ENCODE measurements at places on chromosomes 7 and 10.
A peak's percentile ranks its signal among the peaks of the same experiment; 100 is the strongest.

DNA sequence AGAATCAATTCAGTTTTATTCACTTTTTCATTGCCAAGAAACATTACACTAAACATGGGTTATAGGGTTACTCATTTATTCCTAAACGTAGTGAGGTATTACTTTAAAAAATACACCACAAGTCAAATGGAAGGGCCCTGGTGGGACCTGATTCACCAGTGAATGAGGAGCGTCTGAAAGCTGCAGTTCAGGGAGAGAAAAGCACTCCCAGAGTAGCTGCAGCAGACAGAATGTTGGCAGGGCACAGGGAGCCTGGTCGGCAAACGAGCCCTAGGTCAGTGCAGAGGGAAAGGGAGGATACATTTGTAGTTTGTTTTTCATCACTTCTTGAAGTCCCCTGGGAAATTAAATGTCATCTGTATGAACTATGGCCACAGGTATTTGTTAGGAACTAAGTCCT lies 361.7 kb upstream of the ETV1 start:
- no peak for DNase-seq

- peak; percentile 31 for DNase-seq
Observed at GRCh38 chr10:110354322-110354766, 49.6 kb upstream of the SMNDC1 start.

DNA sequence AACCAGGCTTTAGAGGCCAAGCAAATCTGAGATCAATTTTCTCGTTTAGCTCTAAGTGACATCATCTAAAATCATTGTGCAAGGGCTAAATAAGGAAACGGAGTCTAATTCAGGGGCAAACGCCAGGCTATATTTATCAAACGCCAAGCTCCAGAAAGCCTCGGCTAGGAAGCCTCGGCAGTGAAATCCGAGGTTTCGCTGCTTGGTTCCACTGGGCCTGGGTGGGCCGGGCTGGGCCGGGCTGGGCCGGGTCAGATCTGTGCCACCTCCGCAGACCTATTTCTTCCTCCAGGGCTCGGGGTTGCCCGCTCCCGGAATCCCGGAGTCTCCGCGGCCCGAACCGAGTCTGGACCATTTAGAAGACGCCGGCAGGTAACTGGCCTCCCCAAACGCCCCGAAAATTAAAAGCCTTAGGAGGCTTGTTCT lies 459 bp upstream of the FEZF1 start:
- DNase-seq = no peak

DNA sequence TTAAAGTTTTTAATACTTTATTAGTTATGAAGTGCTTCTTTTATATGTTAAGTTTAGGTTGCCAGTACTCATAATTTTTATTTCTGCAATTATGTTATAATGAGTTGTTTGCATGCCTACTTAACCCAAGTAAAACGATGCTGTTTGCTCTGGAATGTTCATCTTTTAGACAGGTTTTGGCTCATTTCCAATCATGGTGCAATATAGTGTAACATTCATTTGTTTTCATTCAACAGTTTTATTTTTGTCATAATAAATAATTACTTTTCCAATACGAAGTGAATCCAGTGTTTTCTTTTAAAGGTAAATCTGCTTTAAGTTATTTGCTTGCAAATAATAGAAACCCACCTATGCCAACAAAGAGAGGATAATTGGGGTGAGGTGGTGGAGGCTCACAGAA lies 22.1 kb downstream of the ARL5B start:
- DNase-seq = no peak

DNA sequence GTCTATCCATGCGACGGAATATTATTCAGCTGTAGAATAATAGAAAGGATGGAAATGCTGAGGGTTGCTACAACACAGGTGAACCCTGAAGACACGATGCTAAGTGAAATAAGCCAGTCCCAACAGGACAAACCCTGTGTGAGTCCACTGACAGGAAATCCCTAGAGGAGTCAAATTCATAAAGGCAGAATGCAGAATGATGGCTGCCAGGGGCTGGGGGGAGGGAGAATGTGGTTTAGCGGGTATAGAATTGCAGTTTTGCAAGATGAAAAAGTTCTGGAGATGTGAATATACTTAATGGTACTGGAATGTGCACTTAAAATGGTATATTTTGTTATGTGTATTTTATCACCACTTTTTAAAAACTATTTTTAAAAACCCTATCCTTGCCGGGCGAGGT lies 36.9 kb upstream of the DOCK1 start:
- DNase-seq = no peak

DNA sequence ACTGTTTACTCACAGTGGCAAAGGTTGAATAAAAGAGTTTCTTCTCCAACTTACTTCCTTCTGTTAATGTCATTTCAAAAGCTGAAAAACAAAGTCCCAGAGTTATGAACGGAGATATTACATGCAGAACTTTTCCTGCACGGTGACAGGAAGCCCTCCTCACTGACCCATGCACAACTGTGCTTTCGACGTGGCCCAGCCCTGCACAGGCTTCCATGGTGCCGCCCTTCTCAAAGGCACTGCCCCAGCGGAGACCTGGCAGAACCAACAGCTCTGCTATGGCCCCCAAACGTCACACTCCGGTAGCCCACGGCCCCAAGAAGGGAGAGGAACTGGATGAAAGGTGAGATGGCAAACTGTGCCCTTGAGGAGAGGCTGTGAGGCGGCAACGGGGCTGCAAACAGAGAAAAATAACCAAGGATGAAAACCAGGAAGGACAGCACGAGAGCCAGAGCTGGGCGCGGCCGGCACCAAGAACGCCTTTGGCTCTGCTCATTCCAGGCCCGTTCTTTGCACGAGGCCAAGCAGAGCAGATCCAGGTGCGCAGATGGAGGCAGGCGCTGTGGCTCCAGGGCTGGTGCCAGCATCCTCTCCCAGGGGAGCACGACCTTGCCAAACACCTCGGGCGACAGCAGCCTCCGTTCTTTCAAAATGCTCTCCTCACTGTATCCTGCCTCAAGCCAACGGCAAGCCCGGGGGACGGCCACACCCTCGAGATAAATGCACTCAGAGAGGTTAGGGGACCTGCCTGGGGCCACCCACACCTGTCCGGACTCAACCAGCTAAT lies 7.0 kb upstream of the FUOM start:
- DNase-seq = no peak

DNA sequence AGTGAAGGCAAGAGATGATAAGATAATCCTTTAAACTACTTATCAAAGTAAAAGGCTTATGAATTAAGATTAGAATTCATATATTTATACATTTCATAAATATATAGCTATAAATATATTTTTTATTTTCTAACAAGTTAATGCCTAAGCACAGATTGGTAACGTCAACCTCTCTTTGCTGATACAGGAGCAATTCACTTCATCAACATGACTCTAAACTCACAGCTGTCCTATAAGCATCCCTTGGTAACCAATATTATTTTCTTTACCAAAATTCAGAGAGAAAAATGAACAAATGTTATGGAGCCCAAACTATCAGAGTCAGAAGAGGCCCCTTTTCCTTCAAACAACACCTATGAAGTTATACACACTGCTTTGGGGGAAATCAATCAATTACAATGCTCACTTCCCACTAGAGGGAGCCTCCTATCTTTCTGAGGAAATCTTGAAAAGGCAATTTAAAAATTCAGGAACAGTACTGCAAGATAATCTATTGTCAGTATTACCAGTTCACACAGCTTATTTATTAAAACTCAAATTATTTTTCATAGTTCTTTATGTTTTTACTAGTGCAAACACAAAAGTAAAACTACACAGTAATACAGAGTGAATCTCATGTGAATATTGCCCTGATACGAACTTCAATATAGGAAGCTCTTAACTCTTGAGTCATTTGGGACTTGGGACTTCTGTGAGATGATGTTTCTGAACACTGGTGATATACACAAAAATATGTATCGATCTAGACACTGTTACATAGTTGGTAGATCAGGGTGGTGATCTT lies 51.0 kb upstream of the NOBOX start:
- DNase-seq = no peak

- peak; percentile 63 for DNase-seq
Observed at GRCh38 chr10:123583639-123584418, 82.3 kb upstream of the GPR26 start.

DNA sequence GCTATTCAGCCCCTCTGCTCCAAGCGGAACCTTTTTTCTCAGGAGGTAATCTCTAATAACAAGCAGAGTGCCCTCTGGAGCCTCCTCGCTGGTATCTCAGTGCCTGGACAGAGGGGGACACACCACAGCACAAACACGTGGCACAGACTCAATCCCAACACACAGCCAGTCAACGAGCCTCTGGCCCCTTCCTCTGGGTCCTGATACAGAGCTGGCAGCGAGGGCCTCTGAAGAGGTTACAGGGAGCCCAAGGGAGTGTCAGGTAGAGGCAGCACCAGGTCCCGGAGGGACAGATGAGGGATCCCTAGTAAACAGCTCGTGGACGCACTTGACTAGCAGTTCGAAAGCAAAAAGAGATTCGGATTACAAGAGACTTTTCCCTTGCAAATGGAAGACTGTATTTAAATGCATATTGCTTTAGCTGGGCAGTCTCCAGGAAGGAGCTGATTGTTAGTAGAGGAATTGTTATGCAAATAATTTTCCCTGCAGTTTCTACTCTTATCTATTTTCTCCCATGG lies 14.1 kb downstream of the CXCL12 start:
- DNase-seq = no peak

DNA sequence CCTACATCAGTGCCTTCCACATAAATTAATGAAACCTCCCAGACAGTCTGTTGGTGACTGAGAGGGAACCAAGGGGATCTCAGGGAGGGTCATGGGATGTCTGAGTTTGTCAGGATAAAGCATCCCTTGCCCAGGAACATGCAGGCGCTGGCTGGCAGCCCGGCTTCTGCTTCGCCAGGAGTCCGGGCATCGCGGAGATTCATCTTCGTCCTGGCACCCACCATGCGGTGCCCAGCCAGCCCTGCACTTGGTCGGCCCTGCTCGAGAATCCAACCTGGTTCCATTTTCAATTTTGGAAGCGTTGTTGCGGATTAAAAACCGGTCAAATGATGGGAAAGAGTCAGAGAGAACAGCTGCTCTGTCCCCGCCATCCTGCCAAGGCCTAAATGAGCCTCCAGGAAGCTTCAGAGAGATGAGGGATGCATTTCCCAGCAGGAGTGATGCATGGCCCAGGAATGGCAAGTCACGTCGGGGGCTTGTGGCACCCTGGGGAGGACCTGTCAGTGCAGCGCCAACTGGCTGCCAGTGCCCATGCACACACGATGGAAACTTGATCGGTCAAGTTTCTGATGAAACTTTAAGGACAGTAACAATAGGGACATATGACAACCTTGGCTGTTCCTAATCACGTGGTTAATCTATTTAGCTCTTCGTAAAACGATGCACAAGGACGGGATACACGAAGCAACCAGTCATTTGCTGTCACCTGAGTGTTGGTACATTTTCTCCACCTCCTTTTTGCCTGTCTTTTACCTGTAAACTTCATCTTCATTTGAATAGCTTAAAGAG lies 260.8 kb upstream of the MKI67 start:
- DNase-seq = no peak

DNA sequence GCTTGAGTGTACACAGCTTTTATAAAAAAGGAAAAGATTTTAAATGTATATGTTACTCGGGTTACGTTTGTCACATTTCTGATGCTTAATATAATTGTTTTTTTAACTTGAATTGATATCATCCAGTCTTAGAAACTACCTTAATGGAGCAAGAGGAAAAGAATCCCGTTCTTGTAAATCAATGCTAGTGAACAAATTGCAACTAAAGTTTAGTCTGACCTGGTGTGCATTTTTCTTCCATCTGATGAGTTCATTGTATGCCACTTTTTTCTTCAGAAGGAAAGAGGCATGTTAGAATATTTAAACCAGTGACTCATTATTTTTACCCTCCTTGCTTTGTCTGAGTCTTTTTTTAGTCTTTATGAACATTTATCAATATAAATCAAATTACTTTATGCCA lies 34.7 kb downstream of the NET1 start:
- no peak for DNase-seq

- DNase-seq = no peak
Observed at GRCh38 chr7:137853053-137853452, 6.3 kb upstream of the DGKI start.

DNA sequence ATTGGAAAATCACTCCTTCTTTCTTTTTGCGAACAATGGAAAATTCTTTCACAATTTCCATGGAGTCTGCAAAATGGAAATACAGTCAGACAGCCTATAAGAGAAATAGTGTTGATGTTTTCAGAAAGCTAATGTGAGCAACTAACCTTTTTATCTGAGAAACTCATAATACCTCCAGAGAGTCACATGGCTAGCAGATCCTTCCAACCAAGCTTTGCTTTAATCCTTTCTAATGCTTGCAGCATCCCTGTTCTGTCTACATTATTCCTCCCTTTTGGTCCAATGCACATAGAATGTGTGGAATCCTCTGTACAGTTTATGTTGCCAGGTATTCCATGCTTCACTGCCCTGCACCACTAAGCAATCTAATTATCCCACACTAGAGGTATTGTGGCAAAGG lies 717.5 kb upstream of the LRRN3 start:
- DNase-seq = no peak

DNA sequence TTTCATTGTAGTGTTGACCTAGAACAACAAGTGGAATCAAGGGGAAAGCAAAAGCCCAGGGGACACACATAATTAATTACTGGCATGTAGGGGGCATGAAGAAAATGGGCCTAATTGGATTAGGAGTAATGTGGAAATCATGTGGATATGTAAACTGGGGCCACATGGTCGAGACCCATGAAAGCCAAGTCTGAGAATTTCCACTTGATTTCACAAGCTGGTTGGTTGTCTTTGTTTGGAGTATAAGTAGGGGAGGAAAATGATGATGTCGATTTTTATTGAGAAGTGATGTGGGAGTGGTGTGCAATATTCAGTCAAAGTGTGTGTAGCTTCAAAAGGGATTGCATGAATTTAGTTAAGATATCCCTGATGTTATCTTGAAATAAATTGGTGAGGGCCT lies 131.8 kb downstream of the LRRC4 start:
- no peak for DNase-seq

Data from NCI-H345 (cell line).